ENCODE measurements at places on chromosomes 3 and 15. TPM values are rescaled to one million over a fixed set of nuclear protein-coding genes. Genes with fewer than 3 reads are reported as not detected.
A peak's percentile ranks its signal among the peaks of the same experiment; 100 is the strongest.

DPPA4 gene
- total RNA-seq: not detected

IL17RC gene
- total RNA-seq: 26.6 TPM

ZFAND6 gene
- 42.8 TPM for total RNA-seq

TGM5 gene
- 13.5 TPM for total RNA-seq

DNA sequence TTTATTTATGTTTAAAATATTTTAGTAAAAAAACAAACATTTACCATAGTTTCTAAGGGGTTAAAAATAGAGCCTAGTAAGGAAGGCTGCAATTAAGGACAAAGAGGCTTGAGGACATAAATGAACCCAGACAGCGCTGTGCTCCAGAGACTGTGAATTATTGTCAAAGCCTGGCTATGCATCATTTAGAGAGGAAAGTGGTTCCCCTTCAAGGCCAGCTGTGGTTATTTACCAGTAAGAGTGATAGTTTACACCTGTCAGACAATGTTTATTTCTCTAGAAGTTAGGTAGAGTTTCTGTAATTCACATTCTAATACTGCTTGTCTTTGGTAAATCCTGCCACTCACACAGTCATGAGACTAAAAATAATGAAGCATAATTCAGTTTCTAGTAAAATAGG lies 32.4 kb upstream of the PIK3R4 start:
- ATAC-seq: no peak

- no peak for ATAC-seq
Measured at GRCh38 chr15:100275641-100276040, 66.1 kb downstream of the ADAMTS17 start.

DNA sequence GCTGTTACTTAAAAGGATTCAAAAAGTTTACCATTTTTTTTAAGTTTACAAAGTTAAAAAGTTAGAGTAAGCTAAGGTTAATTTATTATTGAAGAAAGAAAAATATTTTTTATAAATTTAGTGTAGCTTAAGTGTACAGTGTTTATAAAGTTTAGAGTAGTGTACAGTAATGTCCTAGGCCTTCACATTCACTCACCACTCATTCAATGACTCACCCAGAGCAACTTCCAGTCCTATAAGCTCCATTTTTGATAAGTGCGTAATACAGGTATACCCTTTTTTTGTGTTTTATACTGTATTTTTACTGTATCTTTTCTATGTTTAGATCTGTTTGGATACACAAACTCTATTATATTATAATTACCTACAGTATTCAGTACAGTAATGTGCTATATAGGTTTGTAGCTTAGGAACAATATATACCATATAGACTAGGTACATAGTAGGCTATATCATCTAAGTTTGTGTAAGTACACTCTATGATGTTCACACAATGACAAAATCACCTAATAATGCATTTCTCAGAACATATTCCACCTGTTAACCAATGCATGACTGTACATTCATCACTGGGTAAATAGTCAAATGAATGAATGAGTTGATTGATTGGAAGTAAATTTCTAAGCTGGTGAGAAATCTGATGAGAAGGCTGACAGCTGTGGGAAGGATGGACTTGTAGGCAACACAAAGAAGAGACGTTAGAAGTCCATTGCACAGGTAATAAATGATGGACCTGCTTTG lies 95.2 kb upstream of the CDIN1 start:
- ATAC-seq: no peak

GRCh38 chr15:31752065-31752762 lies 278.1 kb upstream of the CHRNA7 start:
- ATAC-seq: peak; percentile 57

- ATAC-seq: no peak
Measured at GRCh38 chr15:38652998-38653397, 88.4 kb upstream of the RASGRP1 start.

GRCh38 chr3:178087376-178087775 lies 448.9 kb upstream of the KCNMB2 start:
- ATAC-seq: no peak

DNA sequence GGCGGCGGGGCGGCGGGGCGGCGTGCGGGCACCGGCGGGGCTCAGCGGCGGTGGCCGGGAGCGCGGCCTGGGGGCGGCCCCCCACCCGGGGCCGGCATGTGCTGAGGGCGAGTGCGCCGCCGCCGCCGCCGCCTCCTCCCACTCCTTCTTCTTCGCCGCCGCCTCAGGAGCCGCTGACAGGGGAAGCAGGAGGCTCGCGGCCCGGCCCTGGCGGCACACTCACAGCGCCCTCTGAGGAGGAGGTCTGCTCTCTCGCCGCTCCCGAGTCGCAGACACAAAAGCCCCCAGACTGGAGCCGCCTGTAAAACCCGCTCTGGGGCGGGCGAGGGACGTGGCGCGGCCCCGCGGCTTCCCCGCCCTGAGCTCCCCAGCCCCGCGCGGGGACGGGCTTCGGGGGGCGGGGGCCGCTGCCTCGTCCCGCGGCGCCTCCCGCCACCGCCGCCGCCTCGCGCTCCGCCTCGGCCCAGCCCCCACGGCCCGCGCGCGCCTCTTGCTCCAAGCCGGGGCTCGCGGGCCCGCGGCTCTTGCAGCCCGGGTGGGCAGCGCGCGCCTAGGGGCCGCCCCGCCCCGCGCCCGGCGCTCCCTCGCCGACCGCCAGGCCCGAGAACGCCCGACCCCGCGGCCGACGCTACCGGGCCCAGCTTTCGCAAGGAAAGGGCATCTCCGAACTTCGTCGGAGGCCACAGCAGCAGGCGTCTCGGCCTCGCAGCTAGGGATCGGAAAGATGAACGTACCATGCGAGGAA lies at the start of gene PYGO1:
Gene PYGO1 (minus strand): TSS at position 276 of the 745 bp plus-strand sequence. CDS start 462 bp downstream, outside the sequence.
- ATAC-seq: peak; percentile 54
